Putamen (tissue), 1 donor: ENCODE measurements at places on chromosomes 5 and 9.

- DNase-seq: no peak
These were observed 333.6 kb downstream of the CSNK1G3 start for GRCh38 chr5:123845356-123846100.

GRCh38 chr5:133970325-133970909 is 2.0 kb upstream of the C5orf15 start:
- no peak for DNase-seq

DNA sequence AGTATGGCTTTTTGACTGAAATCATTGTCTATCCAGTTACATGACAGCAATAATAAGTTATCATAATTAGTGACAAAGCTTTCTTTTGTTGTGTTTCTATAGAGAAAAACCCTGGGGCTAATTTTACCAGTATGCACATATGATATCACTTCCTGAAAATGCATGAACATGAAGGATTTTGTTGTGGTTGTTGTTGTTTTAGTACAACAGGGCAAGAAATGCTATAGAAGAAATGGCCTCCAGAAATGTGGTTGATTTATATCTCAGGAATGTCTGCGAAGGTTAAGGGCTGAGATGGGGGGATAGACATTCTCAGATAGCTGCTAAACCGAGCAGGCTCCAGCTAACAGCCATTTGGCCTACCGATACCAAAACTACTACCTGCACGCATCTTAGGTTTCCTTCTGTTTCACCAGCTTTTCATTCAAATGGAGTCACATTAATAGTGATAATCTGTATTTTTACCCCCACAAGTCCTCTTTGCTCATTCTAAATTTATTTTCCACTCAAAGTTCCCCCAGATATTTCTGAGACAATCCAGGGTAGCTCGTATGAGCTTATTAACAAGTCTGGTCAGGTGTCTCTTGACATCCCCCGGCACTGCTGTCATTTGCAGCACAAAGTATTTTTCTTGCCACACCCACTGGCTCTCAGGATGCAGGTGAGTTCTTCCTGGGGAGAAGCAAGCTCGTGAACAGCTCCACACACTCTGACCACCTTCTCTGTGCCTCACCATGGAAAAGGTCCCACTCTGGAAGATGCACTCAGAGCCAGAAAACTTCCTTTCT is 232.4 kb upstream of the GAS1 start:
- DNase-seq: no peak

- no peak for DNase-seq
These were observed 427.1 kb downstream of the CHSY3 start for GRCh38 chr5:130331332-130331731.

DNA sequence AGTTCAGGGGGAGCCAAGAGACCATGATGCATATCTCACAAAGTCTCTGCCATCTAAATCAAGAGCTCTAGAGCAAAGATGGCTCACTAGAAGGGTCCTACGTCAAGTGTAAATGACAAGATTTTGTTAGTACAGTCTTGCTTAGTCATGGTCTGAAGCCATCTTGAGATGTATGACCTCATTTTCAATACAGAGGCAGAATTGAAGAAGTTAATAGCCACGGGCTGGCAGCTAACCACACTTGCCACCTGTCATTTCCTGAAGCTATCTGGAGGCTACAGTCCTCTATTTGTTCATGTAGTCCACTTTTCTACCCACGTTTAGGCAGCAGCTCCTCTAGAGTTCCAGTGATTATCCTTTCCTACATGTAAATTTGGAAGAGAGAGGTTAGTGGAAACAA is 231.7 kb upstream of the CDH12 start:
- DNase-seq: no peak
